ENCODE measurements at places on chromosomes 2 and 18.

GRCh38 chr2:169472249-169472648, 7.0 kb upstream of the BBS5 start:
- no peak for DNase-seq

- DNase-seq = no peak
Measured at GRCh38 chr2:152411154-152411553, 76.2 kb downstream of the FMNL2 start.

- no peak for DNase-seq
Measured at GRCh38 chr2:151886241-151886640, 58.0 kb upstream of the ARL5A start.

DNA sequence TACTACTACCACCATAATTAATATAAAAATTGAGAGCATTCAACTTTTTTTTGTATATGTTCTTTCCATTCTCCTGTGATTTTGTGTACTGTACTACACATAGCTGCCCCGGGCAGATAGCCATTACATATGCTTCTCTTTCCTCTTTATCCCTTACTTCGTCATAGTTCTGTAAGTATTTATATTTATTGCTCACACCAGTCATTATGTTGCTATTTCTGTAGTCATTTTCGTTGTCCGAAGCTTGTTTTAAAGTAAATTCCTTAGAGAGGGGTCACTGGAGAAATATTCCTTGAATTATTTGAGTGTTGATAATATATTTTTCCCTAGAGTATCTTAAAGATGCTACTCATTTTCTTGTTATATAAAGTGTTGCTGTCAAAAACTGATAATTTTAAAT, 144.0 kb downstream of the CLIP4 start:
- DNase-seq = no peak
